ENCODE measurements at places on chromosomes 13 and 19. TPM values are rescaled to one million over a fixed set of nuclear protein-coding genes. Genes with fewer than 3 reads are reported as not detected.

DNA sequence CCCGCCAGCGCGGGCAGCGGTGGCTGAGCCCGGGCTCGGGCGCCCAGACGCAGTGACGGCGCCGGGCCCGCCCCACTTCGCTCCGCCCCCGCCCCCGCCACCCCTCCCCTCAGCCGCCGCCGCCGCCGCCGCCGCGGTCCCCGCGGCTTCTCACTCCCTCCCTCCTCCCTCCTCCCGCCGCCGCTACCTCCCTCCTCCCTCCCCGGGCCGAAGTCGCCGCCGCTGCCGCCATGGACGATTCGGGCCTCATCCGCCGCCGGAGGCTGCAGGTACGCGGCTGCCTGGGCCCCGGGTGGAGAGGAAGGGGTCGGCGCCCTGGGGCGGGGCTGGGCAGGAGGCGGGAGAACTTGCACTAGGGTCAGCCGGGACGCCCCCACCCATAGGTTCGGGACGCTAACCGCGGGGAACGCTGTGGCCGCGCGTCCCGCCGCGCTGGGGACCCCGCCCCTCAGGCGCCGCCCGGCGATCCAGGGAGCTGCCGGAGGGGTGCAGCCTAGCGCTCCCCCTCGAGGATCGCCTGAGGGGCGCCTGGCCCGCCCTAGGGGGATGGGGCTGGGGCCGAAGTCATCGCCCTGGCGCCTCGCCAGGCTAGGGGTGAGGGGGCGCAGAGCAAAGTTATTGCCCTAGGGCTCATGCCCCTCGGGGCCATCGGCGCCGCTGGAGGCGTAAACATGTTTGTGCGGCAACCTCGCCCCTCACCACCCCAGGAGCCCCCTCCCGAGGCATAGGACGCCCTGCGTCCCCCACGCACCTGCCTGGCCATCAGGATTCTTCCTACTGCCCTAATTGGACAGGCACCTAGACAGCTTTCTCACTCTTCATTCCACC is 427 bp downstream of the RTBDN start:
- peaks cover 21% of the 10 kb centered on the region for H3K4me1 ChIP-seq
- H3K27ac ChIP-seq = no peak overlapping the region
- peaks cover 54% of the 10 kb centered on the region for H3K27me3 ChIP-seq
- DNase-seq = no peak
- H3K4me3 ChIP-seq = peak overlapping the region; percentile 67

DNA sequence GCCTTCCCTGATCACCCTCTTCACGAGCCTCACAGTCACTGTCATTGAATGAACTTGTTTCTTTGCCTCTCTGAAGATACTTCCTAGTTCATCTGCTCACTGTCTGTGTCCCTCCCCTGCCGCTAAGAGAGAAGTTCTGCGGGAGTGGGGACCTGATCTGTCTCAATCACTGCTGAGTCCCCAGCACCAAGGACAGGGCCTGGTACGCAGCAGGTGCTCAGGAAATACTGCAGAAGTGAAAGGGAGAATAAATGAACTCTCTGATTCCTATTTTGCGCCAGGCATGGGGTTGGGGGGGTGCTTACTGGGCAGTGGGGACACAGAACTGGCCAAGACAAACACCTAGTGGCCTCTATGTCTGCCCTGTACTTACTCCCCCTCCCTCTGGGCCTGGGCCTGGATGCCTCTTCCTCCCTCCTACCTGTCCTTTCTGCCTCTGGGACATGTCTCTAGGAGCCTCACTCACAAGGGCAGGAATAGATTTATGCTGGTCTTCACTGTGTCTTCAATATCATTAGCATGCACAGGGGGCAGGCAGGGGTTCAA is 17.5 kb downstream of the FCGBP start:
- no peak overlapping the region for H3K4me3 ChIP-seq
- no peaks in the 10 kb centered on the region for H3K36me3 ChIP-seq
- DNase-seq = no peak
- peak overlapping the region; percentile 40 for H3K27ac ChIP-seq
- peaks cover 12% of the 10 kb centered on the region for H3K4me1 ChIP-seq

- no peak overlapping the region for H3K27ac ChIP-seq
- DNase-seq = no peak
- no peaks in the 10 kb centered on the region for H3K4me1 ChIP-seq
Observed at GRCh38 chr13:89310943-89311672, 1639.9 kb downstream of the SLITRK5 start.

- no peaks in the 10 kb centered on the region for H3K36me3 ChIP-seq
- H3K4me1 ChIP-seq = peaks cover 27% of the 10 kb centered on the region
- H3K27ac ChIP-seq = no peak overlapping the region
- H3K4me3 ChIP-seq = no peak overlapping the region
- no peaks in the 10 kb centered on the region for H3K27me3 ChIP-seq
- no peak for DNase-seq
Observed at GRCh38 chr19:45418802-45419201, 4.9 kb downstream of the ERCC1 start.

DNA sequence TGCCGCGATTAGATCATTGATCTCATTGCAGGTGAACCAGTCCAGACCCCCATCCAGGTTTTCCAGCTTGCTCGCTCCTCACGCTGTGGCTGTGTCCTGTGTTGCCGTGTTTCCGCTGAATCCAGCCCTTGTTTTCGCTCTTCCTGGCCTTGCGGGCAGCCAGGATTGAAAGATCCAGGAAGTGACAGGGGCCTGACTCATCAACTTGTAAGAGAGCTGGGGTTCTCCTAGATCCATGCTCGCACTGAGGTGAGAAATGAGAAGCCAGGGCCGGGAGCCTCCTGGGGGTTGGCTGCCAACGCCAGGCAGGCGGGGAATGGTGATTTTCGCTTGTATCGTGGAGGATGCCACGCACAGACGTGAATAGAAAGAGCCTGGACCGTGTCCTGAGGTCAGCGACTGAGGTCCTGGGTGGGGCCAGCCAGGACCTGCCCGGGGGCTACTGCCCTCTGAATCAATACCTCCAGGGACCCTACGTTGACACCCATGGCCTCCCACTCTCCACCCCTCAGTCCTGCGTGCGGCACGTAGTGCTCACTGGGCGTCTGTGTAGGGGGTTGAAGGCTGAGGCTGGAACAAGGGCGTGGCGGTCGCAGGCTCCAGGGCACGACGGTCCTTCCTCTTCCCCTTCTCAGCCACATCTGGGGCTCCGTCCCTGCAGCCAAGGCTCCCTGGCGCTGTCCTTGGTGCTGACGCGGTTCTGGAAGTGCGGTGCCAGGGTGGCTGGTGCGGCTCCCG is 7.3 kb upstream of the PTPRH start:
- H3K27ac ChIP-seq = peak overlapping the region; percentile 45
- H3K4me1 ChIP-seq = peaks cover 11% of the 10 kb centered on the region
- H3K27me3 ChIP-seq = peaks cover 7% of the 10 kb centered on the region
- H3K4me3 ChIP-seq = peak overlapping the region; percentile 45
- DNase-seq = no peak

The FUT1 gene
- not detected for total RNA-seq

- H3K27me3 ChIP-seq = no peaks in the 10 kb centered on the region
- H3K4me1 ChIP-seq = no peaks in the 10 kb centered on the region
- H3K27ac ChIP-seq = no peak overlapping the region
- no peak overlapping the region for H3K4me3 ChIP-seq
Observed at GRCh38 chr13:113422807-113423519, 30.3 kb downstream of the ADPRHL1 start.

DNA sequence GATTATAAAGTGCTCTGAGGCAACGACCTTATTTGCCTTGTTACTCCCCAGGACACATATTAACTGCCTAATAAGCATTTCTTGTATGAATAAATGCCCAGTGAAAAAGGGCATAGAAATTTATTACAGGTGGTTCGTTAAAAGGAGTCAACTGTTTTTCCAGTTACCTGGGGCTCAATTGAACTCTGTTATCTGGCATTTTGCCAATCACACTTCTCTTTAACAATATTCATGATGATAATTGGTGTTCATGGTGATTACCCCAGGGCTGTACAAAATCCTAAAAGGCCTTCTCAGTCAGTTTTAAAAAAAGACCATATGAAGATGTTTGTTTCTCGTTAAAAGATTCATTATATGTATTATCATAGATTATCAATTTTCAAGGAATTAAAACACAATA is 57.1 kb downstream of the KL start:
- no peak for DNase-seq
- H3K36me3 ChIP-seq = no peaks in the 10 kb centered on the region
- no peak overlapping the region for H3K4me3 ChIP-seq
- H3K27ac ChIP-seq = no peak overlapping the region

The NAPSA gene
- 2.4 TPM for total RNA-seq

The PRKCG gene
- 1.1 TPM for total RNA-seq

DNA sequence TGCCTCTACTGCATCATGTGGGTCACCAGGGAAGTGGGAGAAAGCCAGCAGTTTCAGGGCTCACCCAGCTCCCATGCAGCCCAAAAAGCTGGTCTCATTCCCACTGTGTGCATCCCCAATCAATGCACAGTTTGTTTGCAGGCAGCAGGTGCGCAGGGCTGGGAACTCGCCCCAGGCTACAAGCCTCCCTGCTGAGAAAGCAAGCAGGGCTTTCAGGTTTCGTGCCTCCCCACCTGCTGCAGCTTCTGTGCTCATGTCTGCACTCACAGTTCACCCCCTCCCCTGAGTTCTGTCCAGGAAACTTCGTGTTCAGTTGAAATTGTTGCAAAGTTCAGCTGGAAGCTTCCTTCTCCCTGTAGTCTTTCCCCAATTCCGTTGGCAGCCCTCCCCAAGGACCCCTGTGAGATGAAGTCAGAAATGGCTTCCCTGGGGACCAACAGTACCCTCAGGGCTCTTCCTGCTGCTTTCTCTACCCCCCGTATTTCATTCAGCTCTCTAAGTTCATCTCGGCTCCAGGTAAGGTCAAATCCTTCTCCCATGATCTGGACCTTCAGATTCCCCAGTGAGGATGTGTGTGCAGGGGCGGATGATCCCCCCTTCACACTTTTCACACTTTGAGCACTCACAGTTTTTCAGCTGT is 10.3 kb upstream of the KLK3 start:
- DNase-seq = no peak
- H3K27me3 ChIP-seq = peaks cover 42% of the 10 kb centered on the region
- peaks cover 4% of the 10 kb centered on the region for H3K36me3 ChIP-seq
- H3K4me3 ChIP-seq = no peak overlapping the region
- H3K4me1 ChIP-seq = no peaks in the 10 kb centered on the region
- no peak overlapping the region for H3K27ac ChIP-seq

DNA sequence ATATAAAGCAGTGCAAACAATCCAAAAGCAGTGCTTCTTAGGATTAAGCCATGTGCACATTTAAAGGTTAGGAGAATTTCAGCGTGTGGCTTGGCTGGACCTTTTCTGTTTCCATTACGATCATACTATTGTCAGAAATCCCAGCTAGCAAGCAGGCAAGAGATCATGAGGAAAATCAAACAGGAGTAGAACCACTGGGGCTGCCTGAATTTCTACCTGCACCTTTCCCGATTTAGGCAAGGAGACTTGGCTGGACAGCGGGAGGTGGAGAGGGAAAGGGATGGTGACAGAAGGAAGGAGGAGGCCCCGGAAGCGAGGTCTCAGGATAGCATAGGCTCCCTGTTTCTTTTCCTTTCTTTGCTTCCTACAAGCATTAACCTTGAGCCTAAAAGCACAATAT is 102.5 kb downstream of the FGF14 start:
- no peak overlapping the region for H3K27ac ChIP-seq
- no peaks in the 10 kb centered on the region for H3K4me1 ChIP-seq
- no peak overlapping the region for H3K4me3 ChIP-seq
- H3K27me3 ChIP-seq = no peaks in the 10 kb centered on the region
- H3K36me3 ChIP-seq = no peaks in the 10 kb centered on the region

All from natural killer cell treated with Interleukin-12 subunit alpha and Interleukin-12 subunit beta and Interleukin-15 and Interleukin-18, amount 100 ng/mL, for 72 hours (primary cell).